NCI-H1930 (cell line): ENCODE measurements at places on chromosomes 16 and 17.
A peak's percentile ranks its signal among the peaks of the same experiment; 100 is the strongest.

DNA sequence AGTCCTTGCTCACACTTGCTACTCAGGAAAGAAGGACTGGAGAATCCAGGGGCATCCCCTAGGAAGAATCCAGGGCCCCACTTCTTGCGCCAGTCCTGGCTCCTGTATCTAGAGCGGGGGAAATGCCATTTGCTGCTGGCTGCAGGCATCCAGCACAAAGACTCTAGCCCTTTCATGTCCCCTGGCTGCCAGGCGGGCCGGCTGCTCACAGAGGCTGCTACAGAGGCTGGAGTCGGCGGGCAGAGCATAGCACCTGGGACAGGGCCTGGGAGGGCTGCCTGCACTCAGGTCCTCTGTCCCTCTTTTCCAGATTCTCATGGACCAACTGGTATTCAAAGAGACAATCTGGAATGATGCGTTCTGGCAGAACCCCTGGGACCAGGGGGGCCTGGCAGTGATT lies 13.8 kb downstream of the SMIM5 start:
- no peak for DNase-seq

GRCh38 chr17:39225959-39226683 lies 376 bp upstream of the STAC2 start:
- peak; percentile 38 for DNase-seq

- no peak for DNase-seq
Observed at GRCh38 chr16:71536752-71537499, 10.7 kb downstream of the CHST4 start.

GRCh38 chr17:8647956-8648355 lies 17.4 kb upstream of the MYH10 start:
- no peak for DNase-seq

- no peak for DNase-seq
Observed at GRCh38 chr16:5693426-5693825, 595.8 kb upstream of the EEF2KMT start.

DNA sequence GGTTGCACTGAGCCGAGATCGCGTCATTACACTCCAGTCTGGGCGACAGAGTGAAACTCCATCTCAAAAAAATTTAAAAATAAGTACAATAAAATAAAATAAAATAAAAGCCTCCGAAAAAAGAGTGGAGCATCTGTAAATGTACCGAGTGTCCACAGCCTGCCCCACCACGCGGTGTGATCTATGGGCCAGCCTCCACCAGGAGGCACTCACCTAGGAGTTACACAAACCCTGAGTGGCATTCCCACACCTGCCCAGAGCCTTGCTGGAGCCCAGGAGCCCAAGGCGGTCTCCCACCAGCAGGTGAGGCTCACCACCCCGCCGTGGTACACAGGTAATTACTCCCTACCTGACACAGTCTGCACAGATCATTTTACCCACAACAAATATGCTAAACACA lies 183.2 kb downstream of the ZNF423 start:
- DNase-seq = no peak

DNA sequence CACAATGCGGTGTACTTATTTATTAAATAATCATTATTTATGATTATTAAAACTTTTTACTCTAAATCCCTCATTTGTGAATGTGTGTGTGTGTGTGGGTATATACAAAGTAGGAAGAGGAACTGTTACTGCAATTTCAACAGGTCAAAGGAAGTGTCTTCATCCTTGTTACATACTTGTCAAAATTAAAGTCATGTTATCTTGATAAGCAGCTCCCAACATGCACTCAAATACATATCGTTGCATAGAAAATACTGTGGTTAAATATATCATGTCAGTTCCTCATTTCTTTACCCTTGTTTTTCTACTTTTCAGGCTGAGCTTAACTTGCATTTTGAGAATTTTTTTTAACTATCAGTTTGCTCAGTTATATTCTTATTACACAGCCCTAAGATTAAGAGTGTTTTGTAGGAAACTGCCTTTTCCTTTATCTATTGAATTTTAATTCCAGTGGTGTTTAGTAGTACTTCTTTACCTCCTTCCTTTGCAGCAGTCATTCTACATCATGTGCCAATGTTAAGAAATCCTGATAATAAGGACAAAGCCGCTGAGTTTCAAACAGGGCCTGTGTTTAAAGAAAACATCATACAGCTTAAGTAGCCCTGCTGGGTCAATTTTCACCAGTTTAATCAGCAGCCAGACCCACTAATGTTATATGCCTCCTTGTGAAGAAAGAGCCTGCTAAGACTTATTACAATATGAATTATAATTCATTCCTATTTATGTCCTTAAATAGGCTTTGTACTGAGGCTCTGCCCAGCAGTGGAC lies 7.2 kb downstream of the EFCAB5 start:
- no peak for DNase-seq

- DNase-seq = no peak
Observed at GRCh38 chr17:79799538-79800324, 2.9 kb upstream of the CBX8 start.

GRCh38 chr17:9371019-9371418 lies 204.6 kb downstream of the STX8 start:
- peak; percentile 80 for DNase-seq

DNA sequence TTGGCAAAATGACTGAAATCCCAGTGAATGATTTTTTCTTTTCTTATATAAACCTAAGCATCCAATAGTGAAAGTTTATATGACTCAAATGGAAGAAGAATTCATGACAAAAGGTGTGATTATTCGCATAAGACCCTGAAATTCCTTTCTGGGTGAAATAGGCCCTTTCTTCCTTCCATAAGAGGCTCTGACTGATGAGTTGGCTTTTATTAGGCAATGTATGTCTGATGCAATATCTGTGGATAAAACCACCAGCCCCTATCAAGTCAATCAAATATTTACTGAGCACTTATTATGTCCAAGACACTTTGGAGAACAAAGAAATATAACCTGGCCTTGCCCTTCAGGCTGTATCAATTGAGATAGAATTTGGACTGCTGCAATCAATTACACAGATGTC lies 316.6 kb downstream of the CDH13 start:
- DNase-seq = no peak

DNA sequence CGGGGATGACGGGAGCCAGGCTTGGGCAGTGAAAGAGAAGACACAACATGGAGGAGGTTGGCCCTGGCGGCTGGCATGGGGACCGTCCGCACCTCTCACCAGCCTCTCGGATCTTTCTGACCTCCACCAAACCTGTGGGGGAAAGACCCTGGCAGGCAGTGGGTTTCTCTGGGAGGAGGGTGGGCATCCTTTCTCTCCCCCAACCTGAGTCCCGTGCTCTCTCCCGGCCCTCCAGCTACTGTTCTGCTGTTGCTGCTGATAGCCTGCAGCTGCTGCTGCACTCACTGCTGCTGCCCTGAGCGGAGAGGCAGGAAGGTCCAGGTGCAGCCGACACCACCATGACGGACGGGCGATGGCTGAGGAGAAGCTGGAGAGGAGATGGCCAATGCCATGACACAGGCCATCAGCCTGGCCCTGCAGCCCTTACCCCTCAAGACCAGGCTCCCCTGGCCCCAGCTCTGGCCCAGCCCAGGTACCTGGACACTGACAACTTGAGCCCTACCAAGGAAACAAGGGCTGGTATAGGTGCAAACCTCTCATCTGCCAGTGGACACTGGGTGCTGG lies 7.4 kb downstream of the SMIM5 start:
- DNase-seq = no peak

- no peak for DNase-seq
Observed at GRCh38 chr17:63450551-63450950, 4.4 kb upstream of the CYB561 start.

- peak; percentile 1 for DNase-seq
Observed at GRCh38 chr17:12256380-12256995, 235.8 kb downstream of the MAP2K4 start.

- no peak for DNase-seq
Observed at GRCh38 chr17:17356931-17357270, 53.7 kb downstream of the NT5M start.

- DNase-seq = no peak
Observed at GRCh38 chr17:4333041-4333440, 33.4 kb downstream of the UBE2G1 start.

- DNase-seq = no peak
Observed at GRCh38 chr17:73290399-73291259, 21.2 kb downstream of the CDC42EP4 start.

DNA sequence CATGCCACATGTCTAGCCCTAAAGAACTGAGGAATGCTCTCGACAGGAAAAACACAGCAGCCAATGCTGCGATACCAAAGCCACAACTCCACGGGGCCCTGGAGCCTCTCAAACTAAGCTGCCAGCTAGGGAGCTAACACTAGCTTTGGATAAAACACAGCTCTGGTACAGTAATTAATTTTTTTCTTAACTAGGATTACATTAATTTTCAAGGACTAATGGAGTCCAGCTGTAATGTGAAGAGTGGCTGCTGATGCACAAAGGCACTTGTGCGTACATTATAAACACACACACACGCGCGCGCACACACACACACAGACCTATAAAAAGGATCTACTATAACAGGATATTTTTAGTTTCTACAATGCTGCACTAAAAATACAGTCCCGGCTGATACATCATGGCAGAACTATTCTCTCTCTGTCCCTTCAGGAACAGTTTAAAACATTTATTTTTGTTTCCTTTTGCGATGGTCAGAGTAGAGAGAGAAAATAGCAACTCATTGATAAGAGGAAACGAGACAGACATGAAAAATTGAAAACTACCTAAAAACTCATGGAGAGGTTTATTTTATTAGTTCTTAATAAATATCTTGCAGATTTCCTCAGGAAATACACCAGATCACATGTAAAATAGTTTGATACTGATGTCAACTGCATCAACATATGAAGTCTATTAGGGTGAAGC lies 88.5 kb downstream of the SMG6 start:
- DNase-seq = no peak

- DNase-seq = no peak
Observed at GRCh38 chr17:83189044-83190003, 109.9 kb downstream of the METRNL start.

DNA sequence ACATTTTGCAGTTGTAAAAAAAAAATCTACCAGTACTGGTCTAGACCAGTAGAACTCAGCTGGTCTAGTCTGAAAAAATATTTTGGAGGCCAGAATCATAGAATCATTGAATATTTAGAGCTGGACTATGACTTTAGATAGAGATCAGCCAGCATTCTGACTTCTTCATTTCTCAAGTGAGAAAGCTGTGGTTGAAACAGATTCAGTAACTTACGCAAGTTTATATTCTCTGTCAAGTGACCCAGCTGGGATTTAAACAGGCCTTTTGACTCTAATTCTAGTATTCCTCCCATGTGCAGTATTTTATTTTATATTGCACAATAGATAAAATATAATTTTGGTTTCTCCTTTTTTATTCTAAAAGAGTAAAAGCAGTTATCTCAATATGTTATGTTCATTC lies 4.9 kb downstream of the TNRC6A start:
- no peak for DNase-seq

DNA sequence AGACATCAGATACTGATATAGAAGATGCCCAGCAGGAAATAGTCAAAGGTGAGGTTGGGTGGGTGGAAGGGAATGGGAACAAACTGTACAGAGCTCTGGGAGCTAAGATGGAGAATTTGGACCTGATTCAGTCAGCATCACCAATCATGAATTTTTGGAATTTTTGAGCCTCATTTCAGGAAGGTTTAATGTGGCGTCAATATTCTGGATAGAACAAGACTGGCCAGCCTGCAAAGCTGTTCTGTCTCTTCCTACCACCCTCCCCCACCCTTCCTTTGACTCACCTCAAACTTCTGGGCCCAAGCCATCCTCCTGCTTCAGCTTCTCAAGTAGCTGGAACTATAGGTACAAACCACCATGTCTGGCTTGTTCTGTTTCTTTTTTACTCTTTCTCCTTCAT lies 32.6 kb downstream of the CTCF start:
- DNase-seq = no peak

DNA sequence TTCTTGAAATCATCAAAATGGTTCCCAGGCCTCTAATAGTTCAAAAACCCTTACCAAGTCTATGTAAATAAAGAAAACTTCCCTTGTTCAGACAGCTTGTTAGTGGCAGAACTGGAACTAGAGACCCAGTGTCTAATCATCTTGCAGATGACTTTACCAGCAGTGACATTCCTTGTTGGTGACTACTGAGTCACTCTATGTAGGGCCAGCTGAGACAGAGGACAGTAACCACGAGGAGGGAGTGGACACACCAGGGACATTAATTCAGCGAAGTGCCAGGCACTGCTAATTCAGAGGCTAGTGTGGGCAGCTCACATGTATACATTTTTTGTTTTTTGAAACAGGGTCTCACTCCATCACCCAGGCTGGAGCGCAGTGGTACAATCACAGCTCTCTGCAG lies 6.1 kb upstream of the HEATR3 start:
- no peak for DNase-seq
